ENCODE measurements at places on chromosomes 16 and 17.

DNA sequence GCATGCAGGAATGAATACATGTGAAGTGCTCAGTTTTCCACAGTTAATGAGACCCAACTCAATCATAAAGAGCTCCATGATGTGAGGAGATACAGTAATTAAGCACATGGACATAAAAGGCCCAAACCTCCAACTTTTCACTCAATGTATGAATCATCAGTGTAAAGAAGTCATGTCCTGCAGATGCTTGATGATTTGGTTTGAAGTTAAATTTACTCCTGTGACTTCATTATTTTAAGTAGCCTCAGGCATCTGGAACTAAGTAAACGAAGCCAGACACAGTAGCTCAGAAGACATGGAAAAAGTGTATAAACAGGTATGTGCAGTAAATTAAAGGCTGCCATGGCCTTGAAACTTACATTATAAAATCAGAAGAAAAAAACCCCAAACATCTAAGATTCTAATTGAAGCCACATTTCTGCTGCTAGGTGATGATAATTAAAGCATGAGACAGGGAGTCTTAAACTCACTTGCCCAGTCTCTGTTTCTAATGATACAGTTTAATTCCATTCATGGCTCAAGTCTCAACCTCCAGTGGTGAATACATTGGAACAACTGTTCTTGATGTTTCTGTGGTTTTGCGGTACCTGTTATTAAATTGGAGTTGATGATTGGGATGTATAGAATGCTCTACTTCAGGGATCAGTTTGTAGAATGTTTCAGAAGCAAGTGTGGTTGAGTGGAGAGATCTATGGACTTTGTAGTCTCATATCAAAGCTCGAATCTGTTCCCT lies 28.9 kb upstream of the CCL2 start:
- no peak for DNase-seq

- DNase-seq: no peak
Measured at GRCh38 chr16:87395181-87395842, 3.2 kb downstream of the MAP1LC3B start.

DNA sequence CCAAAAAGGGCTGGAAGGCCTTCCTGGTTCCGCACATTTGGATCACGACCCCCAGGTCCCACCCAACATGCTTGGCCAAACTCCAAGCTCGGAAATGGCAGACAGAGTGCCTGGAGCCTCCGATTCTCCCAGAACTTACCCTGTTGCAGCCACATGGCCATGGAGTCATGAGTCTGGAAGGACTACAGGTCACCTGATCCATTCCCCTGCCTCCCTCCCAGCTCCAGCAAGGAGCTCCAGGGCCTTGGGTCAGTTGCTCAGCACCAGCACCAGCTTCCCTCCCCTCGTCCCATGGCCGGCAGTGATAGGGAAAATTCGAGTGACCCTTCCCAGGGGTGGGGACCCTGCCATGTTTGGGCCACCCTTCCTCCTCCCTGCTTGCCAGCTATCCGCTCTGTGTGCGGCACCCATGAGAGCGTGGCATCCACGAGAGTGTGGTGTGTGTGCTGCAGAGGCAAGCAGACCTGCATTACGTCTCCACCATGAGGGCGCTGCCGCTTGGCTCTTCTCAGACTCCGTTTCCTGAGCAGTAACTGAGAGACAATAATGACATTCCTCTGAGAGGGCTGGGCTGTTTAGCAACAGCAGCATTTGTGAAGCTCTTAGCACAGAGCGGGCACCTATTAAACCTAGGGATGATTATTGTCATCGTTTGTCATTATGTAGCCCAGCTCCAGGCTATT lies 21.3 kb upstream of the RPL38 start:
- no peak for DNase-seq

DNA sequence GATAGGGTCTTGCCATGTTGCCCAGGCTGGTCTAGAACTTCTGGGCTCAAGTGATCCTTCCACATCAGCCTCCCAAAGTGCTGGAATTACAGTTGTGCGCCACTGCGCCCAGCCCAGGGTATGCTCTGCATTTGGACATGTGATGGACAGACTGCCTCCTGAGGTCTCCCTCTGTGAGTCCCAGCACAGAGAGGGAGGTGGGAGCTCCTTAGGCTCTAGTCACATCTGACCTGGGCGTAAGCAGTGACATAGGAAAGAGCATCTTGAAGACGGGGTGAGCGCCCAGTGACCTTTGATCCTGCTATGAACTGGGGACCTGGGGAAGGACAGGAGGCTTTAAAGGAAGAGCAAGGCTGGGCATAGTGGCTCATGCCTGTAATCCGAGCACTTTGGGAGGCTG lies 2.2 kb upstream of the GFAP start:
- DNase-seq: no peak

DNA sequence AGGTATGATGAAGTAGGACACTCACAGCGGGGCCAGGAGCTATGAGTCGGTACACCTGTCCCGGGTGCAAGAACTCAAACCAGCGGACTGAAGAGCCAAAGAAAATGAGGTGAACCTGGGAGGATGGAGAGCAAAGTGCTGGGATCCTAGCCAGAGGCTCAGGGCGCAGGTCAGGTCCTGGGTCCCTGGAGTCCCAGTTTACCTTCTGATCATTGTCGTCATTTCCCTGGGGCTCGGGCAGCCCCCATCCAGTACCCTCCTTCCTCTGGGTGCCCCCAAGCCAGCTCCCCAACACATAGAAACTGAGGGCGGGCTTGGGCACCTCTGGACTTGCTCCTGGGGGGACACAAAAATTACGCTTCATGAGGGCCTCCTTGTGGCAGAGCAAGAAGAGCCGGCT lies 16.2 kb downstream of the CTC1 start:
- no peak for DNase-seq

DNA sequence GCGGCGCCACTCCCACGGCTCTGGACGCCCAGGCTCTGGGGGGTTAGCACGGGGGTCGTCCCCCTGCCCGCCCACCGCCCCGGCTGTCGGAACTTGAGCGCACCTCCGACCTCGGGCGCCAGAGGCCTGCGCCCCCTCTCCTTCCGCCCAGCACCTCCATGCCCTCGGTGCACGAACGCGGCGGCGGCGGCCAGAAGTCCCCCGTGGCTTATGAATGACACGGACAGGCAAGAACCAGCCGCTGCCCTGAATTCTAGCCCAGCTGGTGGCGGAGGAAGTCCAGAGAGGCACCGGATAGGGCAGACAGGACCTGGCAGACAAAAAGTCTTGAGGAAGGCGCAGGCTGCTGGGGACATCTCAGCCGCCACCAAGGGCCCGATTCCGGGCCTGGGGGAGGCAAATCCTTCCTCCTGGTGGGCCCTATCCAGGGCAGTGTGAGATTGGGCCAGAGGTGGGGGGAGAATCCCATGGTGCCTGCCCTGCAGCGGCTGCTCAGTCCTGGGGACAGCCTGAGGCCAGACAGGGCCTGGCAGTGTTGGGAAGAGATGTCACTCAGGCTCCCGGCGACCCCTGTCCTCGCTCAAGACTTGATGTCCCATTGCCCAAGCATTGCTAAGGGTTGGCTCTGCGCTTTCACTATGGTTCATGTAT lies 897 bp upstream of the CYGB start:
- DNase-seq: no peak

GRCh38 chr17:60676758-60677307 lies 818 bp upstream of the BCAS3 start:
- no peak for DNase-seq

All from activated T-cell treated with anti-CD3 and anti-CD28 coated beads for 48 hours (primary cell).